Putamen (tissue), 1 donor: ENCODE measurements at places on chromosomes 2 and 18.
A peak's percentile ranks its signal among the peaks of the same experiment; 100 is the strongest.

DNA sequence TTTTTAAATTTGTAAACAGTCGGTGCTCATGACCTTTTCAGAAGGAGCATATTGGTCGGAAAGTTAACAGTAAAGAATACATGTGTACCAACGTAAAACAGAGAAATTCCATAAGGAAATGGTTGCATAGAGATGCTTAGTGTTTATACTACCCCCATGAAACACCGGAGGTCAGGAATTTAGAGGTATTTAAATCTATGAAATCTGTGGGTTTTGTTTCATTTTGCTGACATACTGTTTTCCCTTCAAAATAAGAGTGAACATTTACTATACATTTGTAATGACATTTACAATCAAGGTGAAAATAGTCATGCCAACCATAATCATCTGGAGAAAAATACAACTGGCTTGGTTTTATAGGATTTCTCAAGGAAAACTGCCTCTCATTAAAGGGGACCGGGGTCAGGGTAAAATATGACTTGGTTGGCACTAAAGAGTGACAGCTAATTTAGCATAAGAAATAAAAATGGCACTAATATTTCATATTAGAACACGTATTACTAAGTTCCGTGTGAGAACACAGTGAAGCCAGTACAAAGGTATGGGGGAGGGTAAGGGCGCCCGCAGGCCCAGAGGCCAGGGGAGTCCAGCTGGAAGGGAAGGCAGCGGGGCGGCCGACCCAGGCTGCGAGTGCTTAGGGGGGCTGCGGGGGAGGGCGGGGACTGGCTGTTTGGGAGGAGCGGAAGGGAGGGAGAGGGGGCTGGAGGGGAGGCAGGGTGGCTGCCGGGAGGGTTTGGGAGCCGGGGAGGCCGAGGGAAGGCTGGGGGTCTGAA, 1.1 kb upstream of the RNU4ATAC start:
- peak; percentile 74 for DNase-seq

DNA sequence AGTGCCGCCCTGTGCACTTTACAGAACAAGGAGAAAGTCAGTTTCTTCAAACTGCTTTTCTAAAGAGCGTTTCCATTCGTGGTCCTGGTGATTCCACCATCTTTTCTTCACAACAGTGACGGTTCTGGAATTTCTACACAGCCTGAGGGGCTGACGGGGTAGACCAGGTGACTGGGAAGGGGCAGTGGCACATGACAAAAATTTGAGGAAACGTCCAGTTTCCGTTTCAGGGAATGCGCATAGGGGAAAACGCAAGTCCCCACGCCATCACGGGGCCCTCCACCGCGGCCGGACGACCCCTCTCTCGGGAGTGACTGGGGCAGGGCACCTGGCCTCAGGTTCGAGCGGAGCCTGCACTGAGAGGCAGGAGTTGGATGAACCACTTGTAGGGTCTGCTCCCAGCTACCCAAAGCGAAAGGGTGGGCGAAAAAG, 980 bp upstream of the SPTBN1 start:
- DNase-seq = peak; percentile 56

GRCh38 chr2:203062126-203062525, 47.5 kb downstream of the NBEAL1 start:
- no peak for DNase-seq

GRCh38 chr18:79216176-79216575, 147.0 kb downstream of the ATP9B start:
- no peak for DNase-seq

- no peak for DNase-seq
Observed at GRCh38 chr2:68151037-68151436, 6.7 kb upstream of the PNO1 start.

- no peak for DNase-seq
Observed at GRCh38 chr18:24735624-24736231, 275.3 kb downstream of the HRH4 start.

GRCh38 chr2:239601201-239601851, 200.5 kb upstream of the HDAC4 start:
- no peak for DNase-seq

DNA sequence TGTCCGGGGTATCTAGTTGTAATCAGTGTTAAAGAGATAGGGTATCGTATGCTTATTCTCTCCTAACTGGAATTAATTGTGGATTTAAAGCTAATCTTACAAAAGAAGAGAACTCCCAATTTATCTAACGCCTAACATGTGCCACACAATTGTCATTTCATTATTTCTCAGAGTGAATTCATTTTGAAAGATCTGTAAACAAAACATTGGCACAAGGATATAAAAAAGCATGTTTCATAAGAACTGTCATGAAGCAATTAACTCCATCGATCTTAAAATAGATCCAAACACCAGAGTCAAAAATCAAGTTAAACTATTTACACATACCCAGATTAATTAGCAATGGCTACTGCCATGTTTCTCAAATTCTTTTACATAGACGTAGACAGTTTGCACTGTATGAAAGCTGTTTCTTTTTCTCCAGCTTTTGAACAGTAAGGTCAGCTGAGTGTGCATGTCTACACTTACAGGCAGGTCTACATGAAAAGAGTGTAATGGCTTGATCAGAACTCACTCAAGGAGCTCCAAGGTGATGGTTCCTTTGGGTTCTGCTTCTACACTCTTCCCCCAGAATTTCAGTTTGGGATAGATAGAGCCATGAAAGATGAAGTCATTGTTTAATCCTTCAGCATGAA, 38.8 kb downstream of the CABYR start:
- no peak for DNase-seq

GRCh38 chr2:200863782-200864175, 679 bp downstream of the CLK1 start:
- no peak for DNase-seq

GRCh38 chr2:156687715-156688114, 251.5 kb downstream of the GPD2 start:
- no peak for DNase-seq

DNA sequence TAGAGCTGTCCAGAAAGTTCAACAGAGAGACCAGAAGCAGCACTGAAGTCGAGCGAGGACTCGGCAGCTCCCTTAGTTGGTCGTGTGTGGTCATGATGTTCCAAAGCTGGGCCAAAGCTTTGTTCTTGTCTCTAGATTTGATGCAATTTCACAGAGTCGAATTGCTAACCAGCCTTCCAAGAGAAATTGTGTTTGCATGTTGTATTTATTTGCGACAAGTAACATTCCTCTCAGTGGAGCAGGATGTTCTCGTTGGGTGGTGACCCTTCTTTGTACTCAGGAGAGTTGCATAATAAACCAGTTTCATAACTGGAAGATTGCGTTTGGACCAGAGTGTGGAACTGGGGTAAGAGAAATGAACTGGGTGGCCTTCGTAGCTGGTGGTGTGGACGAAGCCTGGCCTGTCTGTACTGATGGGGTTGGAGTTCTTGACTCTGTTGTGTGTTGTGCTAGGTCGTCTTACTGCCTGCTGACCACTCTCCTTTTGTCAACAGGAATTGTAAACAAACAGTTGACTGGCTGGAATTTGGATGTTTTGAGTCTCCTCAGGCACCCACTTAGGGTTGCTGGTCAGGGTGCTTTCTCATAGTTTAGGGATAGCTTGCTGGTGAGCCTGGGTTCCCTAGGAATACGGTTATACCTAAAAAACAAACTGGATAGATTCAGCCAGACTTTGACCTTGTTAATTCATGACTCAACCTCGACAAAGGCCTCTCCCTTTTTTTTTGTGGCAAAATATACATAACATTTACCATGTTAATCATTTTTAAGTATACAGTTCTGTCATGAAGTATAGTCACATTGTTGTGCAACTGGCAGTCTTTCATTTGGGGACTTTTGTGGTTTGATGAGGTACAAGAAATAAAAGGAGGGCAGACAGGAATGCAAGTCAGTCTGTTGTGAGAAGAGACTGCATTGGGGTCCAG, 28.9 kb upstream of the TOGARAM2 start:
- no peak for DNase-seq

- no peak for DNase-seq
Observed at GRCh38 chr2:149566652-149567051, 20.9 kb downstream of the MMADHC start.

DNA sequence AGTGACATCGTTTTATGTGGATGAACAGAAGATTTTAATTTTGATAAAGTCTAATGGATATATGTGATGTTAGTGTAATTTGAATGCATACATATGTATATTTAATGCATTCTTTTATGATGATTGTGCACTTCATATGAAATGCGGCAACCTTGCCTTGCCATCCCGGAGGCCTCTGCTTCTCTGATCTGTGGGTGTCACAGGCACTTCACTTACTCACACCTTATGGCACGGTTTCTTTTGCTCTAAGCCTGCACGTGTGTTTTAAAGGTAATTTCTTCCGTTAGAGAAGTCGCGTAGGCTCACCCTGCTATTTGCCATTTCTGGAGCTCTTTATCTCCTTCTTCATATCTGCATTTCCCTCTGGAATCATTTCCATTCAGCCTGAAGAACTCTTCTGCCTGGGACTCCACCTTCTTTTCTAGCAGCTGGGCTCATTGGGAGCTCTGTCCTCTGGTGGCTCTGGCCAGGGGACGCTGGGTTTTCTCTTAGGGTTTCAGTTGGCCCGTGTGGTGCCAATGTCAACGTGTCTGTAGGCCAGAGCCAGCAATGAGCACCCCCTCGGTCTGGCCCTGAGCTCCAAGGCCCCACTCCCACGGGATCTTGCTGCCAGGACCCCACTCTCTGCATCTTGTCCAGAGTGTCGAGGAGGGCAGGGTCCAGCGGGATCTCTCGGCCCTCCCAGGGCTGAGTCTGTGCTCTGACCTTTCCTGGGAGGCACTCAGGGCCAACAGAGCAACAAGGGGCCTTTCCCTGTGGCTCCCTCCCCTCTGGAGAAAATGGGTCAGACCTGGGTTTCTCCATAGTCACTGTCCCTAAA, 97.3 kb downstream of the RTP5 start:
- DNase-seq = peak; percentile 76

GRCh38 chr2:205629091-205629776, 53.1 kb upstream of the NRP2 start:
- no peak for DNase-seq

DNA sequence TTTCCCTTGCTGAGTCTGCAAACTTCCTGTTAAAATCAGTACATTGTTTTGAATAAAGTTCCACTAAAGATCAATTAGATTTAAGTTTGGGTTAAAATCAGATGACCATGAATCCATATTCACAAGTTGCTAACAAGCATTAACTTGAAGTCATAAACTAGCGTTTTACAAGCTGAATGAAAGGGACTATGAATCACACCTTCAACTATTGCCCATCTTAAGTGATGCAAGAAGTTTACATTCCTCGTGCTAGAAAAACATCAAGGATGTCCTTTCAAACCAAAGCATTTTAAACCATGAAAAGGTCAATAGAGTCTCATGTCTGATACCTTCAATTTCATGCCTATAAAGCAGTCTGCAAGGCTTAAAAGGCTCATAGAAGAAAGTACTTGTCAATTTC, 257.2 kb upstream of the SYT4 start:
- DNase-seq = no peak

GRCh38 chr2:46697830-46698323, 217.7 kb downstream of the MCFD2 start:
- DNase-seq = peak; percentile 22

DNA sequence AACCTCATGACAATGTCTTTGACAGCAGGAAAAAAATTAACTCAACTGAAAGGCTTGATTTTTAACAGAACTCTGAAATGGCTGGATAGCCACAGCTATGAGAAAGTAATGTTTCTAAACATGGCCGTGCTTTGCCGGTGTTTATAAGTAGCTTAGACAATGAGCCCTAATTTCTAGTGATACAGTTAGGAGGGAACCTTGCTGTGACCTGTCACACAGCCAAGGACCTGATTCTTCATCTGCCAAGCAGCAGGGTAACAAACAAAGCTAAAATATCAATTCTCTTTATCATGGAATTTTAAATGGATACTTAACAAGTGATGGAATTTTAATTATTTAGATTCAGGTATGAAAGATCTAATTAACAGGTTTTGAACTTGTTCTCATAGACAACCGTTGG, 24.3 kb upstream of the DYNC2LI1 start:
- no peak for DNase-seq

GRCh38 chr2:205709319-205709718, 27.0 kb downstream of the NRP2 start:
- DNase-seq = no peak
